Activated CD4-positive, alpha-beta T cell treated with anti-CD3 and anti-CD28 coated beads for 24 hours (primary cell): ENCODE measurements at places on chromosomes 7 and 10.

DNA sequence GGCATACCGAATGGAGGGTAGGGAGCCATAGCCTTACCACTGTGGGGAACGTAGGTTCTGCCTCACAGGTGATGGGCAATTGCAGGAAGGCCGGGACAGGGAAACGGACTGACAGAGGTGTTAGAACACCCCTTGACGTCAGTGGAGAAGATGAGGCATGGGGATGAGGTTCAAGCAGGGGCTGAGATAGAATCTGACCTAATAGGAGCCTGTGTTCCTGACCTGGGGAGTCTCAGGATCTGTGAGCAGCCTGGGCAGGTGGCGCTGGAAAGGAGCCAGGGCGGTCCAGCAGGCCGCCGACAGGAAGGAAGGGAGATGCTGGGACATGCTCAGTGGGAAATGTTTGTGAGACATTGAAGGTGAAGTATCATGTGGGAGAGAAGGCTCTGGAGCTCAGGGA lies 109.4 kb downstream of the WDFY4 start:
- DNase-seq, result no peak

DNA sequence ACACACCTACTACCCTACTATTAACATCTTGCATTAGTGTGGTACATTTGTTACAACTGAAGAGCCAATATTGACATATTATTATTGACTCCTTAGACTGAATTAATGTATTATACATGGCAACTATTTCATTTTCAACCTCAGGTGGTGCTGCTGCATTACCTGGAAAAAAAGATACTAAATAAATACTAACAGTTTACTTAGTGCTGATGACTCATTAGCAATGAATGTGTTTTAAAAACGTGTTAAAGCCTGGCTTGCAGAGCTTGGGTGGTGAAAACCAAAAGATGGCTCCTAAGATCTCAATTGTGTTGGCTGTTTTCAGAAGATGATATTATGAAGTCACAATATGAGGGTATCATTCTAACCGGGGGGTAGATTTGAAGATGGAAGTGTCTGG lies 34.8 kb downstream of the CFAP43 start:
- DNase-seq, result no peak

DNA sequence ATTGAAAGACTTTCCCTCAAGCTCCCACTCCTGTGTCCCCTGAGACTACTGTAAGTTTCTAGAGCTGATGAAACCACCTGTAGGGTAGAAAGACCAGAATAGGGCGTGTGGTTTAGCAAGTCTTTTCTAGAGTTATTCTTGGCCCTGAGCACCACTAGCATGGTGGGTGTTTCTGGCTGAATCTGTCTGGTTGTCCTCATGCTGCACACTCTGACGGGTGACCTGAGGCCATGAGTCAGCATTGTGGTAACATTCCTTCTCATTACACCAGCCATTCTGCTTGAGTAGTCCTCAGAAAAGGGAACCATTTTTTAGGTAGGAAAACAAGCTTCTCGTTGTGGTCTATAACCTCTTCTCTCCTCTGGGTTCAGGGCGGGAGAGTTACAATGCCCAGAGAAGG lies 250.3 kb downstream of the SNX13 start:
- DNase-seq, result no peak

- no peak for DNase-seq
These were observed 71.1 kb upstream of the TFEC start for GRCh38 chr7:116101704-116102103.
